Ecto neural progenitor cell (in vitro differentiated cells): ENCODE measurements at places on chromosomes 5 and 9.

DNA sequence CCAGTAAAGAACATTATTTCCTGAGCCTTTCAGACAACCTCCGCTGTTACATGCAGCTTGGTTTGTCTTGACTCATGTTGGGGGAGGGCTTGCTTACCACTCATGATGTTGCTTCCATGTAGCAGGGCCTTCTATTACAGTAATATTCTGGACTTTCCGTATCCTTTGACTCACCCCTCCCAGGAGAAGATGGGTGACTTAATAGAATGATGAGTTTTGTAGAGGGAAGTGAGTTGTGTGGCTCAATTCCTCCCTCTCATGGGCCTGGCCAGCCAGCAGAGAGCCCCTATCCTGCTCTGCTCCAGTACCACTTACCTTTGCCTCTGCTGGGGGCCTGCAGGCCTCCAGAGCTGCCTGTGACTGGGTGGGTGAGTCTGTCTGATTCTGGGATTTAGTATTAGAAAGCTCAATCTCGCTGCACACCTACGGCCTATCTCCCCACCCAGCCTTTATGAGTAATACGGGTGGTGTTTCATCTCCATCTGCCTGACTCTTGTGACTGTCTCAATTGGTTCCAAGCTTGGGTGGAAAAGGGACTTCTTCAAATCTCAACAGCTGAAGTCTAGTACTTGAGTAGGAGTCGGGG, 52.6 kb upstream of the KLF9 start:
- DNase-seq = no peak

- DNase-seq = peak; percentile 39
Measured at GRCh38 chr5:1299511-1299850, 4.6 kb upstream of the TERT start.

GRCh38 chr9:107465467-107466451, 23.8 kb downstream of the KLF4 start:
- peak; percentile 83 for DNase-seq

- DNase-seq = no peak
Measured at GRCh38 chr5:73229271-73229670, 56.3 kb downstream of the TMEM174 start.

DNA sequence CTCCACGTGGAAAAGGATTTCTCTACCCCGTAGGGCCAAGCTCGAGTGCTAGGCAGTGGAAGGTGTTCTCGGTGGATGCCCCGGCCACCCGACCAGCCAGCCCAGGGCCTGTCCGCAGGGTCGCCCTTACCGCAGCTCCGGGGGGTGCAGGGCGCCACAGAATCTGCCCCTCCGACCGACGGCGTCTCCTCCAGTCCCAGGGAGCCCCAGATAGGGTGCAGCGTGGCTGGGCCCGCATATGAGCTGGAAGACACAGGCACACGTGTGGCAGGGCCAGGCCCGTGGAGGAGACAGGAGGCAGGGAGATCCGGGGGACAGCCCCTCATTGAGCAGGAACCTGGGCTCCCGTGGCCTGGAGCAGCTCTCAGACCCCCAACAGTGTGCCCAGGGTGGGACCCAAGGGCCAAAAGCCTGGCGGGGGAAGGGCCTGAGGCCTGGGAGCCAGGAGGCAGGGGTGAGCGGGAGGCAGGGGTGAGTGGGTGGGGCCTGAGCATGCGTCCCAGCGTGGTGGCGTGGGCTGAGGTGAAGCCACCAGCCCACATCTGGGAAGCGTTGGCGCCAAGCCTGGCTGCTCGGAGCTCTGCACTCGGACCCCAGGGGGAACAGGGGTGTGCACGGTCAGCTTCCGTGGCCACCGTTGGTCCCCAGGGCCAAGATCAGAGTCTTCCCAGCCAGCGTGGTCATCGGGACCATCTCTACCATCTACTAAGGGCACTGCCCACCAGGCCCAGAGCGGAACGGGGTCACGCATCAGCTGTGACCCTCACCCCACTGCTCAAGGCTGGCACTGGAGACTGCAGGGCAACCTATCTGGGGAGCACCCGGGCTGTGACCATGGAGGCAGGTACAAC, 22.2 kb downstream of the CCDC187 start:
- no peak for DNase-seq

GRCh38 chr9:88390371-88390990, 2.2 kb downstream of the SPIN1 start:
- no peak for DNase-seq

GRCh38 chr5:135814812-135815211, 19.7 kb upstream of the SLC25A48 start:
- DNase-seq = no peak

DNA sequence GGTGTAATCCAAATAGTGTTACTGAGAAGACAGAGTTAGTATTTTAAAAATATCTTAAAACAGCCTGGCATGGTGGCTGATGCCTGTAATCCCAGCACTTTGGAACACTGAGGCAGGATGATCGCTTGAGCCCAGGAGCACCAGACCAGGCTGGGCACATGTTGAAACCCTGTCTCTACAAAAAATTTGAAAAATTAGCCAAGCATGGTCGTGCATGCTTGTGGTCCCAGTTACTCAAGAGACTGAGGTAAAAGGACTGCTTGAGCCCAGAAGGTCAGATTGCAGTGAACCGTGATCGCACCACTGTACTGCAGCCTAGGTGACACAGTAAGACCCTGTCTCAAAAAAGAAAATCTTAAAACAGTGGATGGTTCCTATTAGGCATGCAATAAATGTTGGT, 12.4 kb downstream of the IFNA1 start:
- DNase-seq = no peak

GRCh38 chr9:88524911-88525310, 10.1 kb upstream of the NXNL2 start:
- DNase-seq = no peak

- no peak for DNase-seq
Measured at GRCh38 chr5:44774279-44774880, 34.4 kb upstream of the MRPS30 start.

DNA sequence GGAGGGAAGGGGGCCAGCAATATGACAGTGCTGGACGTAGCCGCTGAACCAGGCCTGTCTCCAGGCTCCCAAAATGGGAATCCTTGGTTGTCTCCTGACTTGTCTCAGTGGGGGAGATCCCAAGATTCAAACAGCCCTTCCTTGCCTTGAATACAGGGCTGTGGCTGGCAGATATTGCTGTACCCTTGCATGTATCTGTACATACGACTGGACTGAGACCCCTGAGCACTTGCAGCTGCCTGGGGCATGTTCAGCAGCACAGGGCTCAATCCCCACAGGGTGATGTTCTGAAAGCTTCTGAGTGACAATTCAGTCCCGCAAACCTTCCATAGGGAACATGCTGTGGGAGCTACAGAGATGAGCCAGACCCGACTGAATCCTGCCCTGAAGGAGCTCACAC, 13.3 kb downstream of the OR13J1 start:
- no peak for DNase-seq

DNA sequence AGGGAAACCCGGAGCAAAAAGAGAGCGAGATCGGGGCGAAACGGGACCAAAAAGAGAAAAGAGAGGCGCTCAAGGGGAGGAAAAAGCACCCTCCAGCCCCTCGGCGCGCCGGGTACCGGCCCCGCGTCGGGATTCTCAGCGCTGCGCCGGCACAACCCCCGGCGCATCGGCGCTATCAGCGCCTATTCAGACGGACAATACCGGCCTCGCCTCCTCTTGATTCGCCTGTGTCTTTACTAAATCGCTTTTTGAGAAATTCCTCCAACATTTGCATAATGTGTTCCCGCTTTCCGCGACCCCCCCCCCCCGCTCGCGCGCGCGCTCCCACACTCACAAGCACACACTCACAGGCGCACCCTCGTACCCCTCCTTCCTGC, 578 bp downstream of the LHX6 start:
- no peak for DNase-seq

- no peak for DNase-seq
Measured at GRCh38 chr9:121388140-121388905, 18.3 kb upstream of the STOM start.

- DNase-seq = no peak
Measured at GRCh38 chr5:11110128-11110527, 349.1 kb upstream of the DAP start.

GRCh38 chr9:110578575-110579033, 937 bp downstream of the SVEP1 start:
- DNase-seq = peak; percentile 51

- peak; percentile 34 for DNase-seq
Measured at GRCh38 chr5:176773408-176774035, 36.8 kb upstream of the UNC5A start.

GRCh38 chr5:55327281-55327680, 19.5 kb downstream of the MTREX start:
- DNase-seq = no peak

- DNase-seq = no peak
Measured at GRCh38 chr5:133925866-133926488, 42.4 kb downstream of the C5orf15 start.

GRCh38 chr5:92527311-92528078, 1053.5 kb downstream of the NR2F1-AS1 start:
- no peak for DNase-seq

DNA sequence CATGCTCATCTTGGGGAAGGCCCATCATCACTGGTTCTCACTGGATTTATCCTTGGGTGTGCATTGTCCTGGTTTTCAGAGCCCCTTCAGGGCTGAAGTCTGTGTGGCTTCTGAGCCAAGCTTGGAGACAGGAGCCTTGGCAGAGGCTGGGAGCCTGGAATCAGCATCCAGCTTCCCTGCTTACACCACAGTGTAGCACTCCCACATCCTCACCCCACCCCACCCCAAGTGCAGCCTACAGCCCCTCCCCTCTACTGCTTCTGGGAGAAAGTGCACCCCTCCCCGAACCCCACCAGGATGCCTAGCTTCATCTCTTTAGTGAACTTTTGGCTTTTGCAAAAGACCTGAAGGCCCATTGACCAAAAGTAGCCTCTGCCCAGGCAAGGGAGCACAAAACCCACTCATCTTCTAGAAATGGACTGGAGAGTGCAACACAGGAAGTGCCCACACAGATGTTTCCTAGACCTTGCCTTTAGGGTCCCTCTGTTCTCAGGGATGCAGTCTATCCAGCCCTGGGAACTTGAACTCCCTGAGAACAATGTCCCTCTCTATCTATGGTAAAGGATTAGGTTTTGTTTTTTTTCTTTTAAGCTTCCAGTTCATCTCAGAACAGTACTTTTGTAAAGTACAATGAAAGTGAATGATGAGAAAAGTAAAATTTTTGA, 189.7 kb downstream of the PALM2AKAP2 start:
- DNase-seq = no peak

GRCh38 chr9:134458207-134459108, 132.2 kb downstream of the RXRA start:
- DNase-seq = no peak

GRCh38 chr5:93054424-93055163, 526.4 kb downstream of the NR2F1-AS1 start:
- DNase-seq = no peak

GRCh38 chr5:139926797-139927503, 116.1 kb downstream of the NRG2 start:
- no peak for DNase-seq

DNA sequence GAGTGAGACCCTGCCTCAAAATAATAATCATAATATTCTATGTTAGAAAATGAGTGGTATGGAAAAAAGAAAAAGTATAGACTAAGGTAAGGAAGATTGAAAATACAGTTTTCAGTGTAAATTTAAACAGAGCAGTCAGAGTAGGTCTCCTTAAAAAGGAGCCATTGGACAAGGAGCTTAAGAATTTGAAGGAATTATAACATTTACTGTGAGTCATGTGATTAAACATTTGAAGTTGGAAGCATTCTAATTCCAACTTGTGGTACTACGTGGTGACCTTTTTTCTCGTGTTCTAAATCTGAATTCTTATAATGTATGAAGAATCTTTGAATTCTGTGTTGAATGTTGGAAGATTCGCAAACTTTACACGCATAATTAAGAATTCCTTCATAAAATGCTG, 39.3 kb upstream of the TMEM171 start:
- no peak for DNase-seq

GRCh38 chr5:1131726-1132125, 19.9 kb upstream of the SLC12A7 start:
- DNase-seq = no peak

GRCh38 chr5:151912360-151912759, 12.3 kb downstream of the GLRA1 start:
- DNase-seq = no peak

GRCh38 chr5:64312491-64312890, 146.8 kb downstream of the RNF180 start:
- DNase-seq = no peak

DNA sequence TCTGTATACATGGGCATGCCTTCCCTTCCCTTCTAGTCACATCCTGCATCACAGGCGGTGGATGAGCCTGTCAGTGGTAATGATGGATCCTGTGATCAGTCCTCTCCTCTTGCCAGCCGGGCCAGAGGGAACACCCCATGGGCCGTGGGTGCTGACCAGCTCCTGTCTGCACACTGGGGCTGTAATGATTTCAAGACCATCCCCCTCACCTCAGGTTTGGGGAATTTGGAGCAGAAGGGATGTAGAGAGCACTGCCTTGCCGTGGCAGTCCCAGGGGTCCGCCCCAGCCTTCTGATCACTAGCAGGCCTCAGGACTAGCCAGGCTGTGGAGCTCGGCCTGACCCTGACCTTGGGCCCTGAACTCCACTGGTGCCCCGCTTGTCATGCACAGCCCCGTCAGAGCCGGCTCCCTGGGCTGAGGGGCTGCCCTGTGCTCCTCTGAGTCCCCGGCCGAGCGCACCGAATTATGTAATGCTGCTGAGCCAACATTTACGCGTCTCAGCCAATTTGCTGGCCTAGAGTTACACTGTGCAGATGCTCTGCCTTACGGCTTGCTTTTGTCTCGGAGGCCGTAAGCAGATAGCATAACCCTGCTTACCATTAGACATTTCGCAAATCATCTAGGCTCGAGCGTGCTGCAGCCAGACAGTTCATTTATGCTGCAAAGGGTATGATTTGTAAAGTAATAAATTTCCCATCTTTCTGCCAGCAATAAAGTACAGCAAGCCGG, 155.3 kb downstream of the MACROH2A1 start:
- peak; percentile 40 for DNase-seq

DNA sequence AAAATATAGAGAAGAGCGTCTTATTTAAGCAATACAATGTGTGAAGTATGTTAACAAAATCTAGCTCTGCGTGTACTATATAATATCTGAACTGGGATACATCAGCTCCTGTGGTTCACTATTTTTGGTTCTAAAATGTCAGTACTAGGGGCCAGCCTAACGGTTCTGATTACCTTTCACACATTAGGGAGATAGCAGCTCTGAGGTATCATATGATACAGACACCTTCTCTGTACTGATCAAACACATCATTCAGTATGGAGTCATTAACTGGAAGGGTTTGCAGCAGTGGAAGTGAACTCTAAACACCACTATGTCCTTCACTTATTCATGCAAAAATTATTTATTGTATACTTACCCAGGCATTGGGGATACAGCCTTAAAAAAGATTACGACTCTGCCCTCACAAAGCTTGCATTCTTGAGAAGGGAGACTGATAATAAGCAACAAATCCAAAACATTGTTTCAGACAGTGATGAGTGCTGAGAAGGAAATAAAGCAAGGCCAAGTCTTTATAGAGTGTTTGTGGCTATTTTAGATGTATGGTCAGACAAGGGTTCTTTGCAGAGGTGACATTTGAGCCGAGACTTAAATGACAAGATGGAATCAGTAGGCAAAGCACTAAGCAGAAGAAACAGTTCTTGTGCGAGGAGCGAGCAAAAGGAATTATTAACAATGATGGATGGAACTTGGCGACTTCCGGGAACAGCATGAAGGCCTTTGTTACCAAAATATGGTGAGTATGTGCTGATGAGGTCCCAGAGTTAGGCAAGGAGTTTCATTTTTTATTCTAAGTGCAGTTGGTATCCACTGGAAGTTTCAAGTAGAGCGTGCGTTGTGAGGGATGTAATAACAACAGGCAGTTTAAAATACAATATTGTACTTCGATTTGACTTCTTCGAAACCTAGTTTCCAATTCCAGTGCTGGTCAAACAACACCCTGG, 1.8 kb upstream of the LNPEP start:
- no peak for DNase-seq

- DNase-seq = no peak
Measured at GRCh38 chr5:51181208-51181894, 201.9 kb upstream of the ISL1 start.
